Parietal lobe (tissue), 2 donors: ENCODE measurements at places on chromosomes 13 and 19. TPM values are rescaled to one million over a fixed set of nuclear protein-coding genes. Genes with fewer than 3 reads are reported as not detected.

The CEACAM20 gene
- not detected for total RNA-seq

The TRPC4 gene
- 30.0 TPM for total RNA-seq

The PSG6 gene
- not detected for total RNA-seq

The KLK2 gene
- total RNA-seq: not detected

The DPP9 gene
- total RNA-seq: 12.5 TPM

The CYP4F2 gene
- not detected for total RNA-seq

The ZFP82 gene
- 49.5 TPM for total RNA-seq

The SCGB2B2 gene
- total RNA-seq: 1.3 TPM

The ONECUT3 gene
- not detected for total RNA-seq

The UTP14C gene
- 24.1 TPM for total RNA-seq

The PLPPR2 gene
- 48.5 TPM for total RNA-seq

The CACNG6 gene
- total RNA-seq: not detected

The CGB2 gene
- not detected for total RNA-seq
